MM.1S (cell line): ENCODE measurements at places on chromosomes 4 and X.
A peak's percentile ranks its signal among the peaks of the same experiment; 100 is the strongest.

- no peak overlapping the region for H3K4me3 ChIP-seq
- no peaks in the 10 kb centered on the region for H3K27me3 ChIP-seq
- H3K4me1 ChIP-seq: no peaks in the 10 kb centered on the region
- no peak overlapping the region for H3K27ac ChIP-seq
- no peaks in the 10 kb centered on the region for H3K36me3 ChIP-seq
- DNase-seq: no peak
Observed at GRCh38 chr4:168880072-168880675, 129.9 kb downstream of the CBR4 start.

- H3K27me3 ChIP-seq: no peaks in the 10 kb centered on the region
- no peak overlapping the region for H3K4me3 ChIP-seq
- H3K4me1 ChIP-seq: no peaks in the 10 kb centered on the region
- no peaks in the 10 kb centered on the region for H3K36me3 ChIP-seq
- no peak overlapping the region for H3K27ac ChIP-seq
Observed at GRCh38 chrX:55767100-55767499, 49.6 kb downstream of the RRAGB start.

DNA sequence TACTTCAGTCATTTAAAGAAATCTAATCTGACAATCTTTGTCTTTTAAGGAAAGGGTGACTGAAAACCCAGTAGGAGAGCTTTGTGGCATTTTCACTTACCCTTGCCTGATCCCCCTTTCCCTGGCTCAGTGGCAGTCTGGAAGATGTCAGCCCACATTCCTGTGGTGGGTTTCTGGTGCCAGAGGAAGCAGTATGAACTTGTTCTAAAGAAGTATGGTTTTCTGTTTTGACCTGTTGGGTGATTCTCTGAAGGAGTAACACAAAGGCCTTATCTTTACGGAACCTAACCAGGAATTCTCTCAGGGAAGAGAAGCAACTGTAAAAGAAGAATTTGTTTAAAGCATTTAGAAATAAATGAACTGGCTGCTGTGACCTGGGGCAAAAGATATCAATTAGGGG lies 41.9 kb downstream of the BMP15 start:
- DNase-seq: no peak
- no peak overlapping the region for H3K27ac ChIP-seq
- H3K4me3 ChIP-seq: no peak overlapping the region
- no peaks in the 10 kb centered on the region for H3K4me1 ChIP-seq
- no peaks in the 10 kb centered on the region for H3K27me3 ChIP-seq

- H3K27me3 ChIP-seq: no peaks in the 10 kb centered on the region
- no peaks in the 10 kb centered on the region for H3K4me1 ChIP-seq
- DNase-seq: no peak
Observed at GRCh38 chr4:77963004-77963403, 94.1 kb upstream of the FRAS1 start.

GRCh38 chr4:1570291-1571164 lies 113.6 kb downstream of the FAM53A start:
- no peaks in the 10 kb centered on the region for H3K27me3 ChIP-seq
- no peaks in the 10 kb centered on the region for H3K36me3 ChIP-seq
- H3K27ac ChIP-seq: no peak overlapping the region
- no peak overlapping the region for H3K4me3 ChIP-seq

- no peaks in the 10 kb centered on the region for H3K36me3 ChIP-seq
- H3K27me3 ChIP-seq: no peaks in the 10 kb centered on the region
- no peak overlapping the region for H3K4me3 ChIP-seq
- H3K4me1 ChIP-seq: no peaks in the 10 kb centered on the region
- no peak overlapping the region for H3K27ac ChIP-seq
Observed at GRCh38 chrX:148051973-148052372, 70.8 kb downstream of the FMR1NB start.

GRCh38 chrX:68929332-68930150 lies 100.7 kb downstream of the EFNB1 start:
- DNase-seq: no peak
- H3K27me3 ChIP-seq: no peaks in the 10 kb centered on the region
- H3K27ac ChIP-seq: no peak overlapping the region
- no peaks in the 10 kb centered on the region for H3K4me1 ChIP-seq
- no peak overlapping the region for H3K4me3 ChIP-seq

GRCh38 chr4:164924670-164925238 lies 47.8 kb downstream of the APELA start:
- no peak overlapping the region for H3K4me3 ChIP-seq
- no peak overlapping the region for H3K27ac ChIP-seq
- no peak for DNase-seq

DNA sequence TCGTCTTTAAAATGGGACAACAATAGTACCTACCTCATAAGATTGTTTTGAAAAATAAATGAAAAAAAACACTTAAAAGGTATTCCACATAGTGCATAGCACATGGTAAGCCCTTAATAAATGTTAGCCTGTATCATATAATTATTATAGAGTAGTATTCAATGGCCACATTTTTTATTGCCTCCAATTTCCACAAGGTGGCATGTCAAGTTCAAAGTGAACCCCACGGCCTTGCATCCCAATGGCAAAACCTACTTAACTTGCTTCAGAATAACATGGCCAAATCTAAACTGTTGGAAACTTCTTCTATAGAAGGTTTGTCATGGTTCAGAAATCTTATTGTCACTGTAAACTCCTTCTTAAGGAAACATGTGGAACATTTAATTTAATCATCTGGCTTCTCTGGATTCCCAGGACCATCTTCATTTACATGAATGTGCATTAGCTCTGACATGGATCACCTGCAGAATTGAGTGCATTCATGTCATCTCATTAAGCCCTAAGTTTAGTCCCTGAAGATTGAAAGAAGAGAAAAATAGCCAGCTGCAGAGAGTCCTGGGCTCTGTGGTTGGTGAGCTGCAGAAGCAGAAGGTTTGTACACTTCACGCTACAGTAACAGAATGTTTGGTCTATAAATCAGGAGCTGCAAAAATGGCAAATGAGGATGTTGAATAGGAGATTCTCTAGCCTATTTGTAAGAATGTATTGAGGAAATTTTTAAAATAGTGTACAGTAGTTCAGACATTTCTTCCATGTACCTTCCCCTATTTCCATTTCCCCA lies 61.0 kb downstream of the ANXA3 start:
- H3K27ac ChIP-seq: no peak overlapping the region
- no peak overlapping the region for H3K4me3 ChIP-seq
- no peaks in the 10 kb centered on the region for H3K36me3 ChIP-seq
- peak; percentile 63 for DNase-seq

- H3K4me1 ChIP-seq: no peaks in the 10 kb centered on the region
- DNase-seq: no peak
- H3K36me3 ChIP-seq: no peaks in the 10 kb centered on the region
- no peak overlapping the region for H3K4me3 ChIP-seq
Observed at GRCh38 chr4:168461821-168462220, 18.5 kb downstream of the DDX60L start.

GRCh38 chrX:7330556-7330955 lies 182.6 kb upstream of the PUDP start:
- H3K36me3 ChIP-seq: no peaks in the 10 kb centered on the region
- DNase-seq: no peak
- no peak overlapping the region for H3K27ac ChIP-seq
- no peaks in the 10 kb centered on the region for H3K27me3 ChIP-seq
- no peak overlapping the region for H3K4me3 ChIP-seq

DNA sequence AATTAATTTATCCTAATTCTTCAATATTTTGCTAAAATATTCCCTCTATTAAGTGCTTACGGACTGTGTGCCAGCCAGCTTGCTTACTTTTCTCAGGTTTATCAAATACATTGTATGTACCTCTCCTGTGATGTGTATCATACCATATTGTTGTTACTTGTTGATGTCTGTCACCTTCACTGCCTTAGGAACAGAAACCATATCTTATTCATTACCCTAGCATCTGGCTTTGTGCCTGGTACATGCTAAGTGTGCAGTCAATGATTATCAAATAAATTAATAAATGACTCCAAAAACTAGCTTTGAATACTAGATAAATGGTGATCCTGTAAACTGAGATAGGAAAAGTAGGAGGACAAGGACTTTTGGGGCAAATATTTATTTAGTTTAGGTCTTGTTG lies 6.9 kb downstream of the CLCN3 start:
- H3K27ac ChIP-seq: no peak overlapping the region
- no peak for DNase-seq
- H3K4me1 ChIP-seq: peaks cover under 1% of the 10 kb centered on the region; the same call in 1 of the 2 replicates
- no peaks in the 10 kb centered on the region for H3K27me3 ChIP-seq

DNA sequence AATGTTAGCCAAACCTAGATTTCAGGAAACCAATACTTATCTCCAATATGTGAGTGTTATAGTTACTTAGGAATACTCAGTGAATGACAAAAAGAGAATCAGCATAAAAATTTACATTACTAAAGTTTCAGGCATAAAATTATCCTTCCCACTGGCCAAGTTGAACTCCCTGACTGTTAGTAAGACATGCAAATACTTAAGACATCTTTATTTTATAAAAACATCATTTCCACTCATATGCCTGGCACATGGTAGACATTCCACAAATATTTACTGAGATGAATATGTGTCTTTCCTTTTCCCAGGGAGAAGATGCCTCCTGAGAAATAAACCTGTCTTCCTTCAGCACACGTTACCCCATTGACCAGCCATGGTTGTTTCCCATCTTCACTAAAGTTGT lies 7.3 kb downstream of the VEGFD start:
- H3K4me1 ChIP-seq: no peaks in the 10 kb centered on the region
- no peak overlapping the region for H3K27ac ChIP-seq
- no peak for DNase-seq
- no peaks in the 10 kb centered on the region for H3K27me3 ChIP-seq
